Activated T-helper 1 cell treated with anti-CD3 and anti-CD28 coated beads, Interleukin-2, amount 50 U/mL, for 16 hours (primary cell): ENCODE measurements at places on chromosomes 7 and 10.

- no peak for DNase-seq
These were observed 13.0 kb upstream of the ADAMTS14 start for GRCh38 chr10:70659306-70659705.

DNA sequence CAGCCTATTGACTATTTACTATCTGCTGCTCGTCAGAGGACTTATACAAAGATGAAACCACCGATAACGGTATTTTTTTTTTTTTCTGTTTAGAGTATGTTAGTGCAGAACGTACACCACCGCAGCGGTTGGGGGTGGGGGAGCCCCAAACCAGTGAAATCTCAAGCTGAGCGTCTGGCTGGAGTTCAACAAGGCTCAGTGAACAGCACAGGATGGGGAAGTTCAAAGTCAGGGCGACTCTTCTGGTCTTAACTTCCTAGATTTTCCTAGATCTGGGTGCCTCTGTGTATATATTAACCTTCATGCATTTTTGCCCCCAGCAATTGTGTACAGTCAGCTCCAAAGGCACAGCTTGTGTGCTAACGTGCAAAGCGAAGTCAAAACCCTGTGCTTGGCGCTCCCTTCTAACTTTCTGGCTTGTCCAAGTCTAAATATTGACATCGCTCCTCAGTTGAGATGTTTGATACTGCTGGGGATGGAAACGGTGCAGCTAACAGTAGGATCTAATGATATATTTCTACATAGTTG is 1.1 kb downstream of the RHOBTB1 start:
- no peak for DNase-seq

DNA sequence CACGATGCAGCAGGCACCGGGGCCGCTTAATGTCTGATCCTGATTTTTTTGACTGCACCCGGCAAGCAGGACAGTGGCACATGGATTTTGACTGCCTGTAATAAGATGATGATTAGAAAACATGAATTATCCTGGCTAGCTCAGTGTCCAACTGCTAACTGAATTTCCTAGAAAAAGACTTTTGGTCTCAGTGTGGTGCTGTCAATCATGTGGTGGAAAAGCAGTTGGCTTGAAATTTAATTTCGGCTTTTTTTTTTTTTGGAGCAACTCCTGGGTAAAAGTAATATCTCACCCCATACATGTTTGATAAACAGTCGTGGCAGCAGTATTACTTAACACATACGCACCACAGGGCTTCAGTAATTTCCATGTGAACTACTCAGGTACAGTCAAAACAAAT is 227.7 kb downstream of the FANK1 start:
- no peak for DNase-seq

GRCh38 chr7:48052748-48053147 is 17.4 kb downstream of the C7orf57 start:
- no peak for DNase-seq

DNA sequence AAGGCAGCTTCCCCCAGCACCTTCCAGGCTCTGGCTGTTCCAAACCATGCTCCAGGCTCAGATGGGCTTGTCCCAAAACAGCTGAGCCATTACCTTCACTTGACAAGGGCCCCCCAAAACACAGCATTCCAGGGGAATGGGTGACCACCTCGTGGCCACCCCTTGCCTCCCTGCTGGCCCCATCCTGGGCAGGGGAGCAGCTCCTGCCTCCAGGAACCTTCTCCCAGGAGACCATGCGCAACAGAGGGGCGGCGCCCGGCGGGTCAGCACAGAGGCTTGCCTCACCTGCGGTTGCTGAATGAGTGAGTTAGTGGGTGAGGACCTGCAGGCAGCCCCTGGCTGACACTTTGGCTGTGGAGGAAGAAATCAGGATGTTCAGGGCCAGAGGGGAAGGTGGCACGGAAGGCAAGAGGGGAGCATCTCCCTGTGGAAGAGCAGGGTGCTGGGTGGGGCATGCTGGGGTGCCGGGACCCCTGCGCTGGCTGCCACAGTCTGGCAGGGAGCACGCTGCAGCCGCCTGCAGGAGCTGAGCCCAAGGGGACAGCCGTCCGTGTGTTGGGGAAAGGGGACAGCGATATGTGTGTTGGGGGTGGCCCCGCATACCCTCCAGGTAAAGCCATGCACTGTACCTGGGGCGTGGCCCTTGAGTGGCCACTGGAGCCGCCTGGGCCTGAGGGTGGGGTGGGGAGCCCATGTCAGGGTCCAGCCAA is 54.7 kb downstream of the PWWP2B start:
- DNase-seq = no peak

DNA sequence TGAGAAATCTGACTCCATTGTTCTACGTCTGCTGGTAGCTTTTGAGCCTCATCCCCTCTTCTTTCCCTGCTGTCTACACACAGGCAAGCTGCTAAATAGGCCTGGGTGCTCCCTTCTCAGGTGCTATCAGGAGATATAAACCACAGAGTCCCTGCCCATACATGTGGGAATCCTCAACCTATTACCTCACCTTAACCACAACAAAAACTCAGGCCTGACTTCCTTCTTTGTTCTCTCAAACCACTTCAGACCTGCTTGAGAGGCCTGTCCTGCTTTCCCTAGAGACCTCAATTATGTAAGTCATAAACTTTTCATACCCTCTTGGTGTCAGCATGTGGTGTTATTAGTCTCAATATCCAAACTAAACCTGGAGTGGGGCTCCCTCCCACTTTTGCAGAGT is 75.0 kb upstream of the MAGI2 start:
- no peak for DNase-seq

- DNase-seq = no peak
These were observed 650.5 kb downstream of the SORCS3 start for GRCh38 chr10:105291571-105291970.

DNA sequence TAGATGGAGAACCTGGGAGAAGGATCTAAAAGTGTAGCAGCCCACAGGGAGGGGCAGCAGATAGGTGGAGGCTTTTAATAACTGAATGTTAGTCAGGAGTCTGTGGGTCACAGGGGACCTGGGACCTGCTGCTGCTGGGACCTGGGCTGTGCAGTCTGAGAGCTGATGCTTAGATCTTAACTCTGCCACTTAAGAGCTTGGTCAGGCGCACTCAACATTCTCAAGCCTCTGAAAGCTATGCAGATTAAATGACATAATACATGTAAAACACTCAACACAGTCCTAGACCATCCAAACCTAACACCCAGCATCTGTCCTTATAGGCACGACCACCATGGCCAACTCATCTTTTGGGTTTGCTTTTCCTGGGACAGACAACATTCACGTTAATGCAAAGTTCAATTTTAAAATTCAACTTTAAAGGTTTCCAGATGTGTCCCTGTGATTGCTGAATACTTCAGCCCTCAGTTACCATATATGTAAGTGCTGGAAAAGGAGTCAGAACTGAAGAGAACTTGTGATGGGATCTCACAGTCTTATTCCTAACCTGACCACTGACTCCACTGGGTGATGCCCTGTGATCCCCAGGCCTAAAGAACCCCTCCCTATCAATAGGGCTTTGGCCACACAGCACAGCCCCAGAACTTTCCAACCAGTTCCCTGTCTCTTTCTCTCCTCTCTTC is 321.0 kb downstream of the PLXNA4 start:
- DNase-seq = no peak

- DNase-seq = no peak
These were observed 27.8 kb downstream of the ZNRF2 start for GRCh38 chr7:30312178-30312577.

DNA sequence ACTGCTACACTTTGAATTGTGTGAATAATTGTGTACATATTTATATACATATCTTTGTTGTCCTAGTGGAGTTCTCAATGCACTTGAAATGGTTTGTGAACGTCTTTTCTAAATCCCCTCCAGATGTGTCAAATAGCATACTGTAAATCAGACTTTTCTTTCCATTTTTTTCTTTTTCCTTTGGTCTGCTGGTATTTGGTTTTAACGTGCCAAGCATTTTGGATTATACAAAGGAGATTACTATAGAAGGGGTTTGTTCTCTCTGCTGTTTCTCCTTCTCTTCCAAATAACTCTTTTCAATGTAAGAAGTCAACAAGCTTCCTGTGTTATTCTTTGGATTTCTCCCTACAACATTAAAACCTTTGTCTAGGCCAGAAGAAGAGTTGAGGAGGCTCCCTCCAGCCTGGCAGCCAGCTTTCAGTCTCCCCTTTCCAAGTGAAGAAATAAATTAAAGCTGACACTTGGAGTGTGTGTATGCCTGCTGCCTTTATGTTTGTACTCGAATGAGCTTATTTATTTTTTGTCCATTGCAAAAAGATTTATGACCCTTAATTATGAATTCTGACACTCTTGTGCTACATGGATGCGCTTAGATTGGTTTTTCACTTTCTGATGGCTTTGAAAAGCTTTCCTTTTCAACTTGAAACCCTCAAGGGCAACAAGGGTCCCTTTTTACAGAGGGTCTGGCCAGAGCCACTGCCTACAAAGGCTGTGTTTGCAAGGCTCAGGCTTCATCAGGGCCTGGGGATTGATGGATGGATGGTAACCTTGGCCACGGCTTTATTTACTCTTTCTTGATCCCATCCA is 107.8 kb downstream of the RAB18 start:
- no peak for DNase-seq

DNA sequence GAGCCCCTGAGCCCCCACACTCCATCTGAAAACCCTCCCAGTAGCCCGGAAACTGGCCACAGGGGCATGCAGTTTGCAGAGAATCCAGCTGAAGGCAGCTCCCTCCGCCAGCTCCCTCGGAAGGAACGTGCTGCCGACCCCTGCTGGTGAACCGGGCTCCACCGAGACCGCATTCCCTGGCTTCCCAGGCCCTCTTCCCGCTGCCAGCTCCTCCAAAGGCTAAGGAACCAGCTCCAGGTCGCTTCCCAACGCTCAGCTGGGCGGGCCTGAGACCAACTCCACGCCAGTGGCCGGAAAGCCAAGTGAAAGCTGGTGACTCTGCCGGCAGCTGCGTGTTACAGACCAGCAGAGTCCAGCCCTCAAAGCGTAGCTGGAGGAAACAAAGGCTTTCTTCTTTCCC is 35.8 kb downstream of the GPER1 start:
- DNase-seq = no peak

DNA sequence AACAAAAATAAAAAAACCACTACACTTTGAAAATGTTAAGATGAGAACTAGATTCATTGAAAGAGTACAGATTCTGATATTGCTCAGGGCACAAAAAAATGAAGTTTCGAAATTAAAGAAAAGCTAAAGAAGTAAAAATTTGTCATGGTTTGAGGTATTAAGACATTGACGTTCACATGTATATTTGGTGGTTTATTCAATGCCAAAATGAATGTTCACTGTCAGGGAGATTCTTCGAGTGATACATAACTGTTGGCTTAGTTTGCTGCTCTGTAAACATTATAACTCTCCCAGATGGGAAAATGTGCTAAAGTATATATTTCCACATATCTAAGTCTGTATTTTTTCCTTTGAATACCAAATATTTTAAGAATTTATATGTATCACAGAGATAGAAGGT is 345.0 kb downstream of the SEMA3D start:
- DNase-seq = no peak

DNA sequence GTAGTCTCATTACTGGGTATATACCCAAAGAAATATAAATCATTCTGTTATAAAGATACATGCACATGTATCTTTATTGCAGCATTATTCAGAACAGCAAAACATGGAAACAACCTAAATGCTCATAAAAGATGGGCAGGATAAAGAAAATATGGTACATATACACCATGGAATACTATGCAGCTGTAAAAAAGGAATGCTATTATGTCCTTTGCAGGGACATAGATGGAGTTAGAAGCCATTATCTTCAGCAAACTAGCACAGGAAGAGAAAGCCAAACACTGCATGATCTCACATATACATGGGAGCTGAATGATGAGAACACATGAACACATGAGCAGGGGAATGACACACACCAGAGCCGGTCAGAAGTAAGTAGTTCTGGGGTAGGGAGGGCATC is 297.4 kb upstream of the GLI3 start:
- DNase-seq = no peak

DNA sequence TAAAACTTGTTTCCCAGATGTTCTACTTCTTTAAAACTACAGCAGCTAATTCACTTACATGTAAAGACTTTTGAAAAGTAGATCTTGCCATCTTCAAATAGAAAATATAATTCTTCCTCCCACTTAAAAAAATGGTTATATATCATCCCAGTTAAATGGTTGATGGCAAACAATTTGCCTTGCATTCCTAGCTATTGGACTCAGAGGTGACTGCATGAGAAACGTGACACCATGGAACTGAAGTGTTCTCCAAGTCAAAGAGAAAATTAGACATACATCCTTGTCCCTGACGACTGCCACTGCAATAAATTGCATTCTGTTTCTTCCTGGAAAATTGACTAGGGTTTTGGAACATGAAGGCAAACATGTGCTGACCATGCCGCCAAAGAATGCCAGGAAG is 95.0 kb upstream of the POM121L12 start:
- no peak for DNase-seq

DNA sequence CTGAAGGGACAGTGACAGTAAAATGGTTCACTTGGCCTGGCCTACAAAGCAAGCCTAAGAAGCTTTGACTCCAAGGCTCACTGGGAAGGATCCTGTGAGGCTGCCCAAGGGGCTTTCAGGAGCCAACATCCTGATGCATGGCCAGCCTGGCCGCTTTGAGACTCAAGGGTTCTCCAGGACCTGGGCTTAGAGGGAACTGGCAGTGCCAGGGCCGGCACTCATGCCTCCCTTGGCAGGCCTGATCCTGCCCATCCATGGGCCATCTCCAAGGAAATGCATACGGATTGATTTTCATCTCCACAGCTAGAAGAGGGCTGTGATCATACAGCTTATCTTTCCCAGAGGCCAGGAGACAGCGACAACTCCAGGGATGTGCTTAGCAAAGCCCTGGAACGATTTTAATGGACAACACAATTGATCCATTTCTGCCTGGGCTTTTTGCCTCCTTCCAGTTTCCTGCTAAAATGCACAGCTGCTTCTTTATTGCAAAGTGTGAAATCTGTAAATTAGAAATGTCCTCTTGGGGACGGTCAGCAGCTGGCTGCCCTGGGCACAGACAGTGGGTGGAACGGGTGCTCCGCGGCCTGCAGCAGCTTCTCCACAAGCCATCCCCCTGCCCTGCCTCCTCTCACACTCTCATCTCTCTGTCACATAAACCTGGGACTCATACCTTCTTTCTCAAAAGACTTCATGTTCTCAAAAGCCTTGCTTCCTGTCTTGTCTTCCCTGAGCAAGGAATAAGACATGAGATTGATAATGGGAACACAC is 288.5 kb downstream of the GRID1 start:
- no peak for DNase-seq

DNA sequence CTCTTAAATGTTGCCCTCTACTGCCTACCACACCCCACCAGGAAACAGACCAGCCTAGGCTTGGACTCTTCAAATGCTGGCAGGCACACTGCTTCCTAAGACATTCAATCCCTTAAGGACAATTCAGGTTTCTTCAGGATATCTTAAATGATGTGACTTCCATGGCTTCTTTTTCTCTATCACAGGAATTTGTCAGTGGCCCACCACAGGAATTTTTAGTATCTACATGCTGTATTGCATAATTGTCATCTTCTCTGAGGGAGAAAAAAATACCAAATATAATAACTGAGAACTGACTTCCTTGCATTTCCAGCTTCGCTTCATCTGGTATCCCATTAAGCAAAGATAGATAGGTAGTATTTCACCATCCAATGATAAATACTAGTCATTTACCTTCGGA is 129.3 kb downstream of the WNT2 start:
- no peak for DNase-seq

GRCh38 chr10:65040796-65041195 is 1519.6 kb downstream of the REEP3 start:
- no peak for DNase-seq
